ENCODE measurements at places on chromosomes 7 and 10.

- DNase-seq = no peak
Measured at GRCh38 chr7:45650404-45651394, 76.5 kb downstream of the ADCY1 start.

- DNase-seq = no peak
Measured at GRCh38 chr7:118185163-118185860, 1.3 kb downstream of the LSM8 start.

DNA sequence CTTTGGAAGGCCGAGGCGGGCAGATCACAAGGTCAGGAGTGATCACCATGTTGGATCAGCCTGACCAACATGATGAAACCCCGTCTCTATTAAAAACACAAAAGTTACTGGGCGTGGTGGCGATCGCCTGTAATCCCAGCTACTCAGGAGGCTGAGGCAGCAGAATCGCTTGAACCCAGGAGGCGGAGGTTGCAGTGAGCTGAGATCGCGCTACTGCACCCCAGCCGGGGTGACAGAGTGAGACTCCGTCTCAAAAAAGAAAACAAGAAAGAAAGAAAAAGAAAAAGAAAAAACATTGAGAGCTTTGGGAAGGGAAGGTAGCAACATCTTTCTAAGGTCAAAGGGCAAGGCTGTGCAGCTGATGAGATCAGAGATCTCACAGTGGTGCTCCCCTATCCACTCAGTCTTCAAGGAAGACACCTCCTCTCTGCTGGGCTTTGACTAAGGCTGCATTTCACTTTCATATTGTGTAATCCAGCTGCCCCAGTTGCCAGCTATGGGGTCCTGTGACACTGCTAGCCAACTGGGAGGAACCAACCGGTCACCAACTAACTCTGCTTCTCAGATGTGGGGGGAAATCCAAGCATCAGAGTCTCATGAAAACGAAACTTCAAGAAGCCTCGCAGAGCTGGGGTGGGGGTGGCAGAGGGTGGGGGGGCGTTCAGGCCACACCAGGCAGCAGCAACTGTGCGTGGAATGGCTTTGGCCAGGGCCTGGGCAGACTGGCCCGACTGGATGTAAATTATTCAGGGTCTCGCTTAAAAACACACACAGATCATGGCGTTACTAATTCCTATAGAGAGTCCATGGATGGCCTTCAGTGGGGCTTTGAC, 1.5 kb downstream of the IL15RA start:
- DNase-seq = peak; percentile 29

DNA sequence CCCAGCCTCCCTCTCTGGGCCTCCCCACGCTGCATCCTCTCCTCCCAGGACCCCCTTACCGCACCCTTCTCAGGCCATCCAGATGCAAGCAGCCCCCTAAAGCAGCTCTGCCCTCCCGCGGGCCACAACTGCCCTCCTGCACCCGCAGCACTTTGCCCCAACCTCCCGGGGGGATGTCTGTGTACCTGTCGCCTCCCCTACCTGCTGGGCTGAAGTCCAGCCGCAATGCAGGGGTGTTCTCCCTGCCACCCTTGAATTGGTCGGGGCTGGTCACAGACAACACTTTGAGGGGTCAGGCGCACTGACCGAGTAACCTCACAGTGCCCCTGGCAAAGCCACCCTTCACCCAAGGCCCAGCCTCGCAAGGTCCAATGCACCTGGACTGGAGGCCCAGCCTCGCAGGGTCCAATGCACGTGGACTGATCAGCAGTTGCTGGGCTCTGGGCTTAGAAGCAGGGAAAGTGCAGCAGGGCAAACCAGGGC, 8.3 kb upstream of the CALML5 start:
- DNase-seq = no peak

DNA sequence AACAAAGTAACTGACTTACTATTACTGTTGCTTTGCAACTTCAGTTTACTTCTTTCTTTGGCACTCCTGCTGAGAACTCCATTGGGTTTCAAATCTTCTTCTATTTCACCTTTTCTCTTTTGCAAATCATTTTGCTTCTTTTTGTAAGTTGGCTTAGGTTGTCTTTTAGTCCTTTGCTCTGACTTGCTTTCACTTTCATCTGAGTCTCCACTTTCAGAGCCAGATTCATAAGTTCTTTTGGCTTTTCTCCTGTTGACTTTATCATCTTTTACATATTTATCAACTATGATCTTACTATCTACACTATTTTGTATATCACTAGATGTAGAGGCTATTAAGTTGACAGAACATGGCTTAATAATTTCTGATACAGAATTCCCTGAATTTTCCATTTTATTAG, 73.4 kb downstream of the NRBF2 start:
- no peak for DNase-seq

DNA sequence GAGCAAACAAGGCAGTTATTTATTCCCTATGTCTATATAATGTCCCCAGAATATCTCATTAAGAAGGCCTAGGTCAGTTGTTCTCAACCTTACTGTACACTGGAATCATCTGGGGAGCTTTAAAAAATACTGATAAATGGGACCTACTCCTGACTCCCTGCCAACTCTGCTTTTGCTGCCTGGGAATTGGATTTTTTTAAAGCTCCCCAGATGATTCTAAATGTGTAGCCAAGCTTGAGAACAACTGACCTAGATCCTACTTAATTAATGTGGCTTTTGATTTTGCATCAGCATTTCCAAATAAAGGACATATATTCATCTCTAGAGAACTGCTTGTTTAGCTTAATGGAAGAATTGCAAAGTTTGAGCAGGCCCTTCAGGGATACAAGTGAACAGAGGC, 91.7 kb upstream of the HPS1 start:
- DNase-seq = no peak

- DNase-seq = no peak
Measured at GRCh38 chr10:55232553-55232952, 431.5 kb upstream of the PCDH15 start.

GRCh38 chr7:150942001-150942590, 36.0 kb downstream of the KCNH2 start:
- no peak for DNase-seq

- no peak for DNase-seq
Measured at GRCh38 chr7:138838166-138838565, 40.2 kb upstream of the ATP6V0A4 start.

DNA sequence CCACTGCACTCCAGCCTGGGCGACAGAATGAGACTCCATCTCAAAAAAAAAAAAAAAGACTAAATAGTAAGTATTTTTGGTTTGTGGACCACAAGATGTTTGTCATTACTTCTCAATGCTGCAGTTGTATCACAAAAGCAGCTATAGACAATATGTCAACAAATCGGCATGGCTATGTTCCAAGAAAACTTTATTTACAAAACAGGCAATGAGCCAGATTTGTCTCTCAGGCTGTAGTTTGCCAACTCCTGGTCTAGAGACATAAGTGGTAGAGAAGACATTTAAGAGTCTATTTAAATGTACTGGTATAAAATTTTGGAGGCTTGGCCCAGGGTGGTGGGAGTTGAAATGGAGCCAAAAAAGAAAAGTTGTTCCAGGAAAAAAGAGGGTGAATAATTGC, 185.8 kb downstream of the SORCS1 start:
- DNase-seq = no peak

GRCh38 chr7:25625306-25625992, 397.2 kb upstream of the NPVF start:
- DNase-seq = no peak

DNA sequence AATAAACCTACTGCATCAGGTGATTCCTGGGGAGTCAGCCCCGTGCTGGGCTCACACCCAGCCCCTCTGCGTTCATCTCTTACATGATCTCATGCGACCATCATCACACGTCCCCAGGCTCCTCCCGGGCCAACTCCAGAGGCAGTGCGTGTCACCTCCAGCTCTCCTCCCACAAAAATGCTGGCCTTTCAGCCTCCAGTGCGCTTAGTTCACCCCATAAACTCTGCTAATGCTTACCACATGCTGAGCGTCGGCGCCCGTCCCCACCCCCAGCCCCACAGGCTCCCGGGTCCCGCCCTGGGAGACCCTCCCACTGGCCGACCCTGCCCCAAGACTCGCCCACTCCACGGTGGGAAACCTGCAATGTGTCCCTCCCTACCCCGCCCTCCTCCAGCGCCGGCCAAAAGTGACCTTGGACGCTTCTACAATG, 816 bp upstream of the SDK1 start:
- DNase-seq = no peak

DNA sequence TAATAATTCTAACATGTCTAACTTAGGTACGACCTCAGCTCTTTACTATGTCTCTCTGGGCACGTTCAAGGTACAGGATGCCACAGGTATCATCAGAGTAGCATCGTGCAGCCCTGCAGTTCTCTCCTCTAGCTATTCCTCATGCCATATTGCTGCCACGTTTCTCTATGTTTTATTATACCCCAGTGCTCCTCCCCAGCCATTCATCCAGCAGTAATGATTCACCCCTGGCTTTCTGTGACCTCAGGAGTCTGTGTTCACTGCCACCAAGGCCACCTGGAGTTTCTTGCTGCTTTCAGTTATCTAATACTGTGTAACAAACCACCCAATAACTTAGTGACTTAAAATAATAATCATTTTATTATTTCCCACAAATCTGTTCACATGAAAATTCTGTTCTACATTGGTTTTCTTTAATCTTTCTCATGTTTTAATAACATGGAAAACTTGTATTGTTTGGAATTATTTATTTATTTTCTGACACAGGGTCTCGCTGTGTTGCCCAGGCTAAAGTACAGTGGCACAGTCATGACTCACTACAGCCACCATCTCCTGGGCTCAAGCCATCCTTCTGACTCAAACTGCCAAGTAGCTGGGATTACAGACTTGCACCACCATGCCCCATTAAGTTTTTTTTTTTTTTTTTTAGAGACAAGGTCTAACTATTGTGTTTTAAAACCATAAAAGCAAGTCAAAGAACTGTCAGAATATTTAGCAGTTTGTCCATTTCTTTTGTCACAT, 21.8 kb downstream of the REEP3 start:
- no peak for DNase-seq

- DNase-seq = no peak
Measured at GRCh38 chr7:3056234-3057065, 12.8 kb upstream of the CARD11 start.

GRCh38 chr7:51311166-51311565, 5.4 kb downstream of the COBL start:
- DNase-seq = no peak

DNA sequence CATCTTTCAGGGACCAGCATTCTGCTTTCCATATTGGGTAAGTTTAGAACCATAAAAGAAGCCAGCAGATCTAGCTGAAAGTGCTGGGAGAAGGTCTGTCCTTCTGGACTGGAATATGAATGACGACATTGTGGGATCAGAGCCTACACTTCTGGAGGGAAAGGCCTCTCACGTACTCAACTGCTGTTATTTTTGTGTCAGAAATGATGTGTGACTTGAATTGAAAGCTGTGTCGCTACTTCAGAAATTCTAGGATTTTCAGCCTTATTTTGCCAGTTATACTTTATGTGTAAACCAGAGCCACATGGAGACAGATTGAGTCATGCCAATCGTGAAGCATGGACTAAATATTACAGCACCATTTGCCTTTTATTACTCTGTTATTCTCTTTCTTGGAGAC, 231.0 kb downstream of the KIAA1217 start:
- DNase-seq = no peak

DNA sequence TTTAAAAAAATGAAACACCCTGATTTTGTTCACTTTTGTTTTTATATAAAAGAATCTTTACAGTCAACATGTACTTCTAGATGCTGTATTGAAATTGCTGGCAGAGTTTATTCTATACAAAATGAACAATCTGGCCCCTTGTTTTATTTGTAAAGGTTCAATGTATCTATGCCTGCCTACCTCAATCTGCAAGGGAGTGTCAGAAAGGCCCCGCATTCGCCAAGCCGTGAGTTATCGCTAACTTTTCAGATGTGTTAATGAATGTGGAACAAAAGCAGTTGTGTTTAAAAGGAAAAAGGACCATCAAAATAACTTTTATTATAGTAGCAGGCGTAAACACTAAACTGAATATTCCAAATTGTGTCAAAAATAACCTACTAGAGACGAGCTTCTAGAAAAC, 14.6 kb downstream of the LUC7L2 start:
- DNase-seq = no peak

GRCh38 chr7:107957436-107957835, 45.5 kb downstream of the LAMB1 start:
- DNase-seq = no peak

DNA sequence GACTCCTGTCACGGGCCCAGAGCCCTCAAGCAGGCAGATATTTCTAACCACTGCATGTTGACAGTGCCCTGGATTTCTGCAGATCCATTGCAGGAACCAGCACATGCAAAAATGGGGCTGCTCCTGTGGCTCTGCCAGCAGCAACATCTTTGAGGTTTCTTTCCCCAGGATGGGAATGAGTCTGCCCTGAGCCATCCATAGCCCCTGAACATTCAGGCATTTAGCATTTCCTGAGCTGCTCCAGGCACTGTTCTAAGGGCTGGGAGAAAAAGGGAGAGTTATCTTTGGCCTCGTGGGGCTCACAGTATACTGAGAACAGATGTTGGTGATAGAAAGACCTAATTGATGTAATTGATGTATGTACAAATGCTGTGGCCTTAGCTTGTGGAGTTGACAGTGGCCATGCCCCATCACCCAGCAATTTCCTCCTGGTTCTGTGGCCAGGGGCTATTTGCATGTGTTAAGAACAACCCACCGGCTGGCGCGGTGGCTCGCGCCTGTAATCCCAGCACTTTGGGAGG, 66.0 kb upstream of the LRRC4 start:
- DNase-seq = no peak

DNA sequence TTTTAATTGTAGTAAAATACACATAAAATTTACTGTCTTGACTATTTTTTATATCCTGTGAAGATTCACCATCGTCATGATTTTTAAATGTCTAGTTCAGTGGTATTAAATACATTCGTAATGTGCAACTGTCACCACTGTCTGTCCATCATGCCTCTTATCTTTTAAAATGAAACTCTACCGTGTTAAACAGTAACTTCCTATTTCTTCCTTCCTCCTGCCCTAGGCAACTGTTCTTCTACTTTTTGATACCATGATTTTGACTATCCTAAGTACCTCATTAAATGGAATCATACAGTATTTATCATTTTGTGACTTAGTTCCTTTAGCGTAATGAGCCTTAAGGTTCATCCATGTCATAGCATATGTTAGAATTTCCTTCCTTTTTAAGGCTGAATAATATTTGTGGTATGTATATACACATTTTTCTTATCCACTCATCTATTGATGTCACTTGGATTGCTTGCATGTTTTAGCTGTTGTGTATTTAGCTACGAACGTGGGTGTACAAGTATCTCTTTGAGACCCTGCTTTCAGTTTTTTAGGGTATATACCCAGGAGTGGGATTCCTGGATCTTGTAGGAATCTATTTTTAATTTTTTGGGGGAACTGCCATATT, 13.5 kb downstream of the SLK start:
- DNase-seq = no peak

GRCh38 chr7:106216517-106216922, 68.3 kb downstream of the NAMPT start:
- peak; percentile 18 for DNase-seq
